ENCODE measurements at places on chromosomes 12 and 14.

DNA sequence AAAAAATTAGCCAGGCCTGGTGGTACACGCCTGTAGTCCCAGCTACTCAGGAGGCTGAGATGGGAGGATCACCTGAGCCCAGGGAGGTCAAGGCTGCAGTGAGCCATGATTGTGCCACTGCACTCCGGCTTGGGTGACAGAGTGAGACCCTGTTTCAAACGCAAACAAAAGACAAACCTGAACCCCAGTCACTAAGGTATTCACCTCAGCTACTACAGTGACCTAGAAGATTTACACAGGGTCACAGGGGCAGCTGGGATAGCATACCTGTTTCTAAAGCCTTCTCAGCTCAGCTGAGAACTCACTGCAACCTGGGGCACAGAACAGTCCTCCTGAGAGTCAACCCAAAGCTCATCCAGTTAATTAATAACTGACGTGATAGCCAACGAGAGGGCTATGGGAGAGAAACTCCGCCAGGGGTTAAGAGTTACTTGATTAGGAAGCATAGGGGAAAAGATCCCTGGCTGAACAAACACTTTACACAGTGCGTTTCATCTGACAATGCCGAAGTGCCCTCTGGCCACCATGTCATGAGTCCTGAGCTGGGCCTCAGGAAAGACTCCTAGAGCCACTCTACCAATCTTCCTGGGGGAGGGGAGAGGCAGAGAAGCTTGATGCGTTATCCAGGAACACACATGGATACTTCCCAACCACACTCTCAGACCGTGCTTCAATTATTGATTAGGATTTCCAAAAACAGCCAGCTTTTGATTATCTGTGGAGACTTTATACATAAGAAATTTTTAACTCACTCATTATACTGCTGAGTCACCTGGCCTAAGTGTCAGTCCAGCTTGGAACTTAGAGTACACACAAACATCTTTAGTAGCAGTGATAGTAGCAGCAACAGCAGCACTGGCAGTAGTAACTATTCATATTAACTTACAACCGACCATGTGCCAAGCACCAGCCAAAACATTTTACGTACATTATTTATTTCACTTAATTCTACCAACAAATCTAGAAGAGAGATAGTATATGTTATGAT is 48.2 kb downstream of the FOXN3 start:
- no peak for DNase-seq

GRCh38 chr12:117313926-117314325 is 47.5 kb downstream of the NOS1 start:
- no peak for DNase-seq

GRCh38 chr14:97724265-97724731 is 927.1 kb downstream of the VRK1 start:
- DNase-seq, result no peak

DNA sequence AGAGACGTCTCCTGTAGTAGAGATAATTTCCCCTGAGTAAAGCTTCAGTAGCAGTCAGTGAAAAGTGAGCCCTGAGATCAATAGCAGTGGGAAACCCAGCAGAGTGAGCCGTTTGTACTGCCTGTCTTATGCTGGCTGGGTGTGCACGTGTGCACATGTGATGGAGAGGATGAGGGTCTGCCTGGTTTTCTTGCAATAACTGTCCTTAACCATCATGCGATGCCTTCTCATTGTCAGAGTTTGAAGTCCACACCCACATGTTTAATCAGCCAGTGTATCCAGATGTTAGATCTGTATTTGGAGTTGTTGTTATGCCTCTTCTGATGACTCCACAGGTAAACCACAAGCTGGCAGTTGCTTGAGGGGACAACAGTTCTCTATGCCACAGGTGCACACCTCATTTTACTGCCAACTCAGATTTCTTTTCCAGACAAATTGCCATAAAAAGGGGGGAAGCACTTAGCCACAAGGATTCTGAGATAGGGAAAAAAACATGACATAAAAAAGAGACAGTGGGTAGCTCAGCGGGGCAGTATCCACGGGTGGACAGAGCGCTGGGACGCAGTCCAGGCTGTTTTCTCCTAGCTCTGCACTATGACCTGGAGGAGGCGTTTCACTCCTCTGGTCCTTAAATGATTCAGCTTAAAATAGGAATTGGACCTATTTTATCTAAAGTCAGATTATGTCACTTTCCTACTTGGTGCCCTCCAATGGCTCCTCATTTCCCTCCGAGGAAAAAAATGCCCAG is 192.3 kb downstream of the ANO6 start:
- no peak for DNase-seq

DNA sequence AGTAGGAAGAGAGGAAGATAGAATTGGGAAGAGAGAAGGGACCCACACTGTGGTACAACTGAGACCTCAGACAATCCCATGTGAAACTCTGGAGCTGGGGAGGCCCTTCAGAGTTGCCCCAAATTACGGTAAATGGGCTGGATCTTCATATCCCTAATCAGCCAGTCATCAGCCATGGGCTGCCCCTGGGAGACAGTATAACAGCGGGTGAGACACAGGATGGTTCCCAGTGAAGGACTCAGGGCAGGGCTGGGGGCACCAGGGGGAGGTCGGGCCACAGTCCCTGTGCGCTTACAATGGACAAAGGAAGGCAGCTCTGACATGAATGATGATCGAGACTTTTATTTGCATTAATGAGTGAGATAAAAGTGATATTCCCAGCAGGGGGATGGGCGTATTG is 74.2 kb upstream of the BDKRB2 start:
- no peak for DNase-seq

DNA sequence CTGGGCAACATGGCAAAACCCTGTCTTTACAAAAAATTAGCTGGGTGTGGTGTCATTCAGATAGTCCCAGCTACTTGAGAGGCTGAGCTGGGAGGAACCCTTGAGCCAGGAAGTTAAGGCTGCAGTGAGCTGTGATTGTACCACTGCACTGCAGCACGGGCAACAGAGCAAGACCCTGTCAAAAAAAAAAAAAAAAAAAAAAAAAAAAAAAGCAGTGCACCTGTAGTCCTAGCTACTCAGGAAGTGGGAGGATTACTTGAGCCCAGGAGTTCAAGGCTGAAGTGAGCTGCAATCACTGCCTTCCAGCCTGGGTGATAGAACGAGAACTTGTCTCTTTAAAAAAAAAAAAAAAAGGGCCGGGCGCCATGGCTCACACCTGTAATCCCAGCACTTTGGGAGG is 5.6 kb downstream of the REM2 start:
- no peak for DNase-seq

- peak; percentile 61 for DNase-seq
Measured at GRCh38 chr14:21024585-21025370, at the start of gene NDRG2. TSS of gene NDRG2 (minus strand) at chr14:21025061. CDS start at chr14:21023315, 1,746 bp downstream.

DNA sequence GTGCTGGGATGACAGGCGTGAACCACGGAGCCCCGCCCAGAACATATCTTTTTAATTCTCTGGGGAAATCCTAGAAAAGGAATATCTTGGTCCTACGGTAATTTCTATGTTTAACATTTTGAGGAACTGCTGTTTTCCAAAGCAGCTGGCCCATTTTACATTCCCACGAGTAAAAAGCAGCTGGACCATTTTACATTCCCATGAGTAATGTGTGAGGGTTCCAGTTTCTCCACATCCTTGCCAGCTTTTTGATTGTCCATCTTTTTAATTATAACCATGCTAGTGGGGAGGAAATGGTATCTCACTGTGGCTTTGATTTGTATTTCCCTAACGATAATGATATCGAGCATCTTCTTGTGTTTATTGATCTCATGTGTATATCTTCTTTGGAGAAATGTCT is 4.4 kb upstream of the P2RX4 start:
- no peak for DNase-seq

GRCh38 chr12:19002216-19002615 is 127.3 kb upstream of the PLEKHA5 start:
- DNase-seq, result peak; percentile 15

GRCh38 chr14:30655124-30655523 is 33.0 kb downstream of the SCFD1 start:
- DNase-seq, result no peak

- DNase-seq, result peak; percentile 79
Measured at GRCh38 chr12:6383572-6384498, at the start of gene LTBR. TSS of gene LTBR (plus strand) at chr12:6384162. CDS start at chr12:6384359, 197 bp downstream.

GRCh38 chr12:51371295-51371953 is 19.8 kb downstream of the GALNT6 start:
- peak; percentile 86 for DNase-seq

DNA sequence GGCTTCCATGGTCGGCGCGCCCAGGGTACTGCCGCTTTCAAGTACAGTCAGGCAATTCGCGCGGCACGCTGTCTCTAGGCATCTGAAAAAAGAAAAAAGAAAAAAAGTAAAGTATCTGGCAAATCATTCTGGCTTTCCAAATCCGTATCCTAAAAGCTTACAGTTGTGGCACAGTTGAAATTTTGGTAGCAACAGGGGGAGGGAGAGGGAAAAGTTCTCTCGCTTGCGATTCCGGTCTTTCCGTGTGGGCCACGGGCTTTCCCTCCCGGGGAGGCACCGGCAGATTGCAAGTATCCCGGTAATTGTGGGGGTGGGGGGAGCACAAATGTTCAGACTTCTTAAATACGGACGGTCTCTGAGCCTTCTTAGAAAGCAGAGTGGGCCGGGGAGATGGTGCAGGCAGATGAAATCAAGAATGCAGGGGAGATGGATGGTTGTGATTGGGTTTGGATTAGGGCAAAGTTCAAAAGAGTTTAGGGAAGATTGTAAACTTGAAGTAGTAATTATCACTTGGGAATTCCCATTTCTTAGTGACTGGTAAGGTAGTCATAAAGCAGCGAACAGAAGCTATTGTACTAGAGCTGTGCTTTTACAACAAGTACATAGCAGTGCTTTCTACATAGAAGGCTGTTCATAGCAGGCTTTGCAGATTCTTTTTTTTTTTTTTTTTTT is 1.2 kb downstream of the SOCS2 start:
- DNase-seq, result no peak

DNA sequence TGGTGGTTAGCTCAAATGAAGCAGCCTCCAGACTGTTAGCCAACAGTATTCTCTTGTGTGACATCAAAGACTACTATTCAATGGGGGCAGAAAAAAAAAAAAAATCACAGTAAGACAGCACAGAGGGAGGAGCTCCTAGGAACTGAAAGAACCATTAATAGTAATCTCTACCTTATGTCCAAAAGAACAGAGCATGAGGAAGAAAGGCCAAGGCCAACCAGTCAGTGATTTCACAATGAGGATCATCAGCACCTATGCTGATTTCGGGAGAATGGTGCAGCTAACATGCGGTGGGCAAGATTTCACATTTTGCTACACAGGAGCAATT is 66.3 kb upstream of the SOX5 start:
- peak; percentile 53 for DNase-seq

DNA sequence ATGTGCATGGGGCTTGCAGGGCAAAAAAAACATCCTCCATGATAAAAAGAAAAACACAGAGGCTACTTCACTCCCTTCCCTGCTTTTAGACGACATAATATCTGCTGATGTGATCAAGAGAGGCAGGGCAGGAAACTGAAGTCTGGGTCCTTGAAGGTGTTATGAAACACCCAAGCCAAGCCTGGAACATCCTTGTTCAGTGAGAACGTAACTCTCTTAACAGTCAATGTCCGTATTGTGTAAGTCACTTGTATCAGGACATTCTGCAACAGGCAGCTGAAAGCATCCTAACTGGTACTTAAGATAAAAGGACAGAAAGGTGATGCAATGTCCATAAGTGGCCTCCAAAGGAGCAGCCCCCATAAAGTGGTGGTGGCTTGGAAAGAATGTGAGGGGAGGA is 20.0 kb downstream of the KCNK10 start:
- no peak for DNase-seq

- peak; percentile 12 for DNase-seq
Measured at GRCh38 chr12:67222302-67222701, 46.9 kb upstream of the CAND1 start.

- DNase-seq, result no peak
Measured at GRCh38 chr12:89742337-89743022, 33.8 kb upstream of the ATP2B1 start.

DNA sequence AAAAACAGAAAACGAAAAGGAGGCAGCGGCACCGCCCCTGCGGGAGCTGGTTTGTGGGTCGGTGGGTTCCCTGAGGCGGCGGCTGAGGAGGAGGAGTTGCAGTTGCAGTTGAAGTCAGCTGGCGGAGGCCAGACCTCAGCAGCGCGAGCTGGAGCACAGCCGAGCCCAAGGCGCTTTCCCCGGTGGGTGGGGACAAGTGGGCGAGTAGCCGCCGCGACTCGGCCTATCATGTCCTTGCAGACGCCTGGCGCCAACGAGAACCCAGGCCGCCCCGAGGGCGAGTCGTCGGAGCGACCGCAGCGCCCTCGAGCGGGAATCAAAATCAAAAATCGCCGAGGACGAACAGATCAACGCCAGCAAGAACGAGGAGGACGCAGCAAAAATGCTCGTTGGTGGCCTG is 12.7 kb upstream of the CLEC1A start:
- DNase-seq, result no peak

DNA sequence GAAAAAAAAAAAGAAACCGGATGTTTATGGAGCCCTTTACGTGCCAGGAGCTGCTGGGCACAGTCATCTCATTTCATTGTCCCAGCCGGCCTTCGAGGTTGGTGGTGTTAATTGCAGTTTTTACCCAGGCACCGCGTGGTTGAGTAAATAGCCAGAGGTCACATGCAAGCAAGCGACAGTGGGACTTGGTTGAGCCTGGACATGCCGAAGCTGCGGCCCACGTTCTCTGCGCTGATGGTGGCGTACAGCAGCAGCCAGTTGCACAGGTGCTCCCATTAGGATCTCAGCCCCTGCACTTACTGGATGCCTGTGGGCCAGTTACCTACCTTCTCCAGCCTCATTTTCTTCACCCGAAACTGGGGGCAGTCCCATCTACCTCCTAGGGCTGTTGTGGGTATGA is 54.0 kb downstream of the TSPAN9 start:
- DNase-seq, result no peak

DNA sequence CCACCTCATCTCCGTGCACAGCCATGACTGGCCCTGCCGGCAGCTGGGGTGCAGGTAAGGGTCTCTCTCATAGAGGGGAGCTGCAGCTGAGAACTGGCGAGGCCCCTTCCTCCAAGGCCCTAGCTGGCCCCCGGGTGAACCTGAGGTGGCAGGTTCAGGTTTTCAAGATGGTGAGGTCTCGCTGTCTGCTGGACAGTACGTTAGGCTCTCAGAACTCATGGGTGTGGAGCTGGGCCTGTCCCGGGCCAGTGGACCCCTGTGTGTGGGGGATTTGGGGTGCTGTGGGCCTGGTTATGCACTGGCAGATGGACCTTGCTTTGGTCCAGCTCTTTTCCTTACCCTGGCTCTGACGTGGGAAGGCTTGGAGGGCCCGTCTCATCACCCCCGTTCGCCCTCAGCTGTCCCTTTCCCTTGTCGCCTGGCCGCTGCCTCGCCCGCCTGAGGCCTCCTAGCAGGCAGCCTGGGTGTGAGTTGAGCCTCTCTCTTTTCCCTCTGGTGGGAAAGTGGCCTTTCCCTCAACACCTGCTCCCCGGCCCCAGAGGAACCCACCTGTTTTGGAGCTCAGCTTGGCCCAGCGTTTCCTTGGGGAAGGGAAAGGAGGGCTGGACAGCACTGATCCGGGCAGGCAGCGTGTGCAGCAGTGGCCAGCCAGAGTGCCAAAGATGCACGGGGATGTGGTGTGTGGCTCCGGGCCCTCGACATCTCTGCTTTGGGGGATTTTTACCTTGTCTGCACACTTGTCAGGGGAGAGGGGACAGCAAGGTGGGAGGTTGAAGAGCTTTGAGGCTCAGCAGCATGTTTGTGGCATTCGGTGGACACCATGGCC is 28.3 kb downstream of the IL31 start:
- no peak for DNase-seq

Measured in COLO829 (cell line).